ENCODE measurements at places on chromosomes 3 and 15.

- no peak for DNase-seq
Observed at GRCh38 chr3:132625613-132626012, 28.5 kb downstream of the ACKR4 start.

DNA sequence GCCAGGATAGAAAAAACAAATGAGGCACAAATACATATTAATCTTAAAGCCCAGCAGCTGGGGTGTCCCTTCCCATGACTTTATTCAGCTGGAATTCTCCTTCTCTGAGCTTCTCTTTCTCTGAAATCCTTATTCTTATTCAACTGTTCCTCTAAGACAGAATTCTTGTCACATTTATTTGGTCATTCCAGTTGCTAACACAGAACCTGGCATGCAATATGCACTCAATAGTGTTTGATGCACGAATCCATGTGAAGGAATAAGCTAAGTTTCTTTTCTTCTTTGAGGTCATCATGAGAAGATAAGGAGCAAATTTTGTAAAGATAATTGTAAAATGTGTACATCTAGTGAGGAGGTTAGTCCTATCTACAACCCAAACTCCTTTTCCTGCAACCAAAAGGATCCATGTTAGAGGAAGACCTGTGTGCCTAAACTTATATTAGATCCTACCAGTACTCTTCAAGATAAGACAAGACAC lies 154.2 kb upstream of the KCNMB2 start:
- DNase-seq = peak; percentile 57

DNA sequence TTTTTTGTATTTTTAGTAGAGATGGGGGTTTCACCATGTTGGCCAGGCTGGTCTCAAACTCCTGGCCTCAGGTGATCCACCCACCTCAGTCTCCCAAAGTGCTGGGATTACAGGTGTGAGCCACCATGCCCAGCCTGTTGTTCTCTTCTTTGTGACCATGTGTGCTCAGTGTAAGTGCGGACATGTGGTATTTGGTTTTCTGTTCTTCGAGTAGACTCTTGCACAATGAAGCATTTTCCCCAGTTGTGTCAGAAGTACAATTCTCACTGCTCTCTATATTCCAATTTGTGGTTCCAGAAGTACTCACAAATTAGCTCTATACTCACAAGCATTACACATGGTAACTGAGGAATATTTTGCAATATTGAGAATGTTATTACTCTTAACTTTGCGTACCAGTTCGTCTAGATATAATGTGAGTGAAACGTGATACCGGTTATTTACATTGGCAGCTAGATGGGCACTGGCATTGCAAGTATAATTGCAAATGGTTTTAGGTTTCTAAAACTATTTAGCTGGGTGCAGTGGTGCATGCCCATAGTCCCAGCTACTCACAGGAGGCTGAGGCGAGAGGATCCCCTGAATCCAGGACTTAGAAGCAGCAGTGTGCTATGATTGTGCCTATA lies 34.2 kb upstream of the MTMR14 start:
- no peak for DNase-seq

DNA sequence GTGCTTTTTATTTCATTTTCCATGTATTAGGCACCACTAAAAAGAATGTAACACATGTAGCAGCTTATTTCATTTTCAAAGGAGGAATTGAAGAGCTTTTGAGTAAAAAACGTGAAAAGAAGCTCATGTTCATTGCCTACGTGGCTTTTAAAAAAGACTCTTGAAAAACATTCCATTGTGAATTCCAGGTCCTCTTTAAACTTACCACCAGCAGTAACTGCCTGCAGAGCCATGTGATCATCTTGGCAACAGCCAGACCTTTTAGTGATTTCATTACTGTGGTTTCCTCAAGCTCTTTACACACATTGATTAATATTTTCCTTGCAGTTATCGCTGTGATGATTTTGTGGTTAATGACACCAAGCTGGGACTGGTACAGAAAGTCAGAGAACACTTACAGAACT lies 43.8 kb upstream of the FBXL22 start:
- peak; percentile 92 for DNase-seq

GRCh38 chr3:8069471-8069870 lies 432.2 kb upstream of the LMCD1 start:
- no peak for DNase-seq

All from M059J (cell line).